ENCODE measurements at places on chromosomes 7 and 10.

DNA sequence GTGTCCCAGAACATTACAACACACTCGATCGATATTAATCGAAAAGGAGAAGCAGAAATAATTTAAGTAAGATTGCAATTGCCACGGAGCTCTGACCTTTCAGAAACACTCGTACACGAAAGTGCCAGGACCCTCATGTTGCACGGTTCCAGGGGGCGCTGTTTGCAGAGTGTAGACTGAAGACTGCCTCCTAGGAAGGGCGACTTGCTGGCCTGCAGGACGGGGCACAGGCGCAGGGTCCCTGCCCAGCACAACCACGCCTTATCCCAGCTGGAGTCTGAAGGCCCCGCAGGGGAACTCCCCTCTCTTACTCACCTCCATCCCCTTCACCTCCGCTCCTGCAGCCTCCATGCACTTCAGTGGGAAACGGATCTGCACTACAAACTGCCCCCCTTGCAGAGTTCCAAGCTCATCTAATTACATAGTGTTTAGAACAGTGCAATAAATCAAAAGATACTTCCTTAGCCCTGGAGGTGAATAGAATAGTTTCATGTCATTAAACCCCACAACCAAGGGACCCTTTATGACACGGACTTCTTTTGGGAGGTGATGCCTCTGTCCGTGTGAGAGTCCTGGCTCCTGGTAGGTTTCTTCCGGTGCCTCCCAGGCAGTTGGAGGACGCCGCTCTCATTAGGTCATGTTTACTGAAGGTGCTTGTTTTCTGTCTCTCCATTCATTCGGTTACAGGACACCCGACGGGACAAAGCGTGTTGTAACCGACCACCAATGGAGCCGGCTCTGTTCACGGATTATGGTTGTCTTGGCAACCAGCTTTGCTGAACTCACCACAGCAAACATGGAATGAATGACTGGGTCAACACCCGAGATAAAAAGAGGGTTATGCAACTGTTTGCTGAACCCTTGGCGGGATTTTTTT, 262.2 kb downstream of the BAMBI start:
- no peak for DNase-seq

GRCh38 chr10:43683451-43684291, 35.0 kb upstream of the ZNF32 start:
- no peak for DNase-seq

DNA sequence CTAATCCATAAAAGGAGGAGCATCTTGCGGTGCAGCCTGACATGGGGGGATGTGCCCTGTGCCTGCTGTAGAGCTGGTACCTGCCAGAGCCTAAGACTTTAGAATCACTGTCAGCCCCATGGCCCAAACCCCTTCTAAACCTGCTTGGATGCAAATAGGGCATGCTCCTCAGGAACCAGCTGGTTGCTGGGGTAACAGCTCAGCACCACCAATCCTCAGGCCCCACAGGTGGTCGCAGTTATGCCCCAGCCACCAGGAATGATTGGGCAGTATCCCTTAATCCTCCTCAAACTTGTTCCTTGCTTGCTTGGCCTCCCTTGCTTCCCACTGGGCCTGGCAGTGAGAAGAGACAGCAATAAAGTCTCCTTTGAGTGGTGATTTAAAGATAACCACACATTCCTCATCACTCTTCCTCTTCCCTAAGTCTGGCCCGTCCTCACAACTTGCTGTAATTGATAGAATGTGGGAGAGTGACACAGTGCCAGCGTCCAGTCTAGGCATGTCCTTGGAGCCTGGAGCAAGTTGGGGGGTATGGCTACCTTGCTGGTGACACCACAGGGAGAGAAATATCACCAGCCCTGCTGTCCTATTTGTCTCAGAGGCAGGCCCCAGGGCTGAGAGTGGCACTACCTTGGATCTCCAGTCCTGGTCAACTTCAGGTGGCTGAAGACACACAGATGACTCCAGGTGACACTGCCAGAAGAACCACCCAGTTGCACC, 43.0 kb downstream of the VSTM4 start:
- no peak for DNase-seq

DNA sequence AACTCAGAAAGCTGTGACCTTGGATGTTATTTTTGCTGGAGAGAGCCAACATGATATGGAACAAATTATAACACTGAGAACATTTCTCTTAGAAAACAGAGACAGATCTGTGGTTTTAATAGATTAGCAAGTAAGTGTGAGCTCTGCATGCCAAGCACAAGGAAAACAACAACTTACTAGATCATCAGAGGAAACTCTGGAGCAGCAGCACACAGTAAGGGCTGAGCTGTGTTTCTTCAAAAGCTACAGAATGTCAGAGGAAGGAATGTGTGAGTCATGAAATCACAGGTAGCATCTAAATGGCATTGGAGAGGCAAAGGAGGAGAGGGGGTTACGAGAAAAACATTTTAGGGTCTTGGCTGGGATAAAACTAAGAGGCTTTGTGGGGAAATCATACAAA, 283.4 kb upstream of the FZD8 start:
- no peak for DNase-seq
